ENCODE measurements at places on chromosomes 16 and 17.

- H3K27me3 ChIP-seq, result no peaks in the 10 kb centered on the region
- DNase-seq, result no peak
- H3K4me1 ChIP-seq, result no peaks in the 10 kb centered on the region
Observed at GRCh38 chr17:71276079-71276478, 844.7 kb upstream of the SOX9 start.

- H3K4me3 ChIP-seq, result no peak overlapping the region
- no peaks in the 10 kb centered on the region for H3K36me3 ChIP-seq
- no peak for DNase-seq
- H3K4me1 ChIP-seq, result no peaks in the 10 kb centered on the region
- H3K27ac ChIP-seq, result no peak overlapping the region
- H3K27me3 ChIP-seq, result no peaks in the 10 kb centered on the region
Observed at GRCh38 chr17:55198690-55199370, 65.9 kb upstream of the HLF start.

DNA sequence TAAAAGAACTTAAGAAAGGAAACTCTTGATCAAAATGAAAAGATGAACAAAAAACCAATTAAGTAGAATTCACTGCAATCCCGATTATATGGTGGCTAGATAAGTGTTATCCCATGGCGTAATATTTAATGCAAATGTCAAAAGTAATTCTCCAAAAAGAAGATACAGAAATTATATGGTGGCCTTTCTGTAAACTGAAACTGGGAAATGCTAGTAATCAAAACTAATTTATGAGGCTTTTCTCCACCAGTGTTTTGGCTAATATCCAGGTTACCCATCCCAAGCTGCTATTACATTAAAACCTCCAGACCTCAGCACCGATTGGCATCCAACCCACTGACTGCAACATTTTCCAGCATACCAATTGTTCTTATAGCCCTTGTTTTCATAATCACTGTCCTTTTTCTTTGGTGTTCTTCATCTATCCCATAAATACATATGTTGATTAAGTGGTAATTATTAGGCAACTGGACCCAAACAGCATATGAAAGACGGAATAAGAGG lies 77.2 kb upstream of the TNRC6A start:
- no peak overlapping the region for H3K27ac ChIP-seq
- H3K36me3 ChIP-seq, result no peaks in the 10 kb centered on the region
- no peak for DNase-seq

GRCh38 chr17:43927060-43927864 lies 15.0 kb downstream of the PPY start:
- no peak overlapping the region for H3K27ac ChIP-seq
- peaks cover 49% of the 10 kb centered on the region for H3K27me3 ChIP-seq
- no peak for DNase-seq
- no peaks in the 10 kb centered on the region for H3K36me3 ChIP-seq
- H3K4me3 ChIP-seq, result no peak overlapping the region

DNA sequence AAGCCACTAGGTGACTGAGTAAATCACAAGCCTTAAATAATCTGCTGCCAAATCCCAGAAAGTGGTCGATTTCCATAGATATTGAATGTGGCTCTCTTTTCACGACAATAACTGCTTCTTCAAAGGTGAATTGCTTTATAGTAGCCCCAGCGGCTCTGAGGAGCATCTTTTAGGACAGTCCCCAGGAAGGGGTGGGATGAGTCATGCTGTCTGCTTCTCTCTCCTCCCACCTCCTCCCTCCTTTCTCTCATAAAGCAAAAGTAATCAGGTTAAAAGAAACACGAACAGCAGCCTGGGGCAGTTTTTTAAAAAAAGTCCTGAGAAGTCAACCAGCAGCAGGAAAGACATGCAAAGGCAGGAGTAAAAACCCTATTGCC lies 1.8 kb downstream of the KIAA0513 start:
- no peak overlapping the region for H3K27ac ChIP-seq
- H3K27me3 ChIP-seq, result peaks cover 23% of the 10 kb centered on the region
- H3K4me3 ChIP-seq, result peak overlapping the region; percentile 88
- no peaks in the 10 kb centered on the region for H3K36me3 ChIP-seq
- no peak for DNase-seq
- H3K4me1 ChIP-seq, result peaks cover 33% of the 10 kb centered on the region

DNA sequence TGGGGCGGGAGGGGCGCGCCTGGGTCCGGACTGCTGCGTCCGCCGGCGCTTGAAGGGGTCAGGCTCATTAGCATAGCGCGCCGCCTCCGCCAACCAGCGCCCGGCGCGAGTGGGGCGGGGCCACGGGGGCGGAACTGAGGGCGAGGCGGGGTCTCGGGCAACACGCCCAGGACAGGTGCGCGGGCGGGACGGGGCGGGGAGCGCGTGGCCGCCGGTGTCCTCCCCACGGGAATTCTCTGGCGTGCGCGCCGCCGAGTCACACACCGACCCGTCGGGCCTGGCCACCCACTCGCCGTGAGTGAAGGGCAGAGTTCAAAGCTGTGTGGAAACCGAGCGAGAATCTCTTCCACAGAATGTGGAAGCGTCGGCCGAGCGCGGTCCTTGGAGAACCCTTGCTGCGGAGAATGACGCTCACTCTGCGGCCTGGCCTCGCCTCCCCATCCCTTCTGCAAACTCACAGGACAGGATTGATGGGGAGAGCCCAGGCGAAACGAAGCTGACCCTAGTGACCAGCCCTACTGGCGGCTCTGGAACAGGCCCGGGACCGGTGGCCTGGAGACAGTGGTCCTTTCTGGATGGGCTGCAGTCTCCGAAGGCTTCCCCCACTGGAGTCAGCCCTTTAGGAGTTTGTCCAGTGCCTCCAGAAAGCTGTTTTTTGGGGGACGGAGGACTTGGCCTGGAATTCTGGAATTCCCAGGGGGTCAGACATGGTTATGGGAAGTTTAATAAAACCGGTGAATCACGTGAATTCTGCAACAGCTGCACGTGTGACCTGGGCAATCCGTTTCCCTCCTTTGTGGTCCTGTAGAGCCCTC lies at the start of gene SNAI3:
Gene SNAI3 (minus strand): TSS at position 69 of the 815 bp plus-strand sequence. CDS start 101 bp downstream, outside the sequence.
- no peak within 1 kb of the TSS for H3K27ac ChIP-seq
- no peaks in the 10 kb centered on the region for H3K36me3 ChIP-seq
- H3K4me1 ChIP-seq, result peaks cover 6% of the 10 kb centered on the region
- peak; percentile 69 for DNase-seq
- H3K27me3 ChIP-seq, result peaks cover 81% of the 10 kb centered on the region
- H3K4me3 ChIP-seq, result no peak within 1 kb of the TSS

- no peak overlapping the region for H3K4me3 ChIP-seq
- H3K27ac ChIP-seq, result no peak overlapping the region
- H3K27me3 ChIP-seq, result peaks cover 11% of the 10 kb centered on the region
- DNase-seq, result no peak
Observed at GRCh38 chr16:57000271-57001025, 11.1 kb downstream of the NLRC5 start.

- no peak overlapping the region for H3K27ac ChIP-seq
- H3K4me1 ChIP-seq, result peaks cover 4% of the 10 kb centered on the region
- DNase-seq, result peak; percentile 92
- no peaks in the 10 kb centered on the region for H3K36me3 ChIP-seq
Observed at GRCh38 chr17:6913608-6914443, 82.0 kb upstream of the ALOX12 start.

- H3K4me3 ChIP-seq, result peak overlapping the region; percentile 76
- peak; percentile 71 for DNase-seq
- no peaks in the 10 kb centered on the region for H3K36me3 ChIP-seq
- H3K27ac ChIP-seq, result peak overlapping the region; percentile 99
Observed at GRCh38 chr17:50269477-50270434, 4.5 kb upstream of the TMEM92 start.
